Stimulated activated CD8-positive, alpha-beta memory T cell treated with anti-CD3 and anti-CD28 coated beads, Interleukin-7, amount 100 ng/mL, for 1 hour (primary cell): ENCODE measurements at places on chromosomes 12 and 14.

- DNase-seq: no peak
Measured at GRCh38 chr12:68012712-68013111, 23.5 kb downstream of the IFNG-AS1 start.

- DNase-seq: no peak
Measured at GRCh38 chr12:116027551-116027821, 250.0 kb downstream of the MED13L start.

- DNase-seq: no peak
Measured at GRCh38 chr14:23071921-23072539, 14.7 kb upstream of the CDH24 start.

GRCh38 chr12:122235741-122236140 is 9.9 kb upstream of the DIABLO start:
- no peak for DNase-seq

DNA sequence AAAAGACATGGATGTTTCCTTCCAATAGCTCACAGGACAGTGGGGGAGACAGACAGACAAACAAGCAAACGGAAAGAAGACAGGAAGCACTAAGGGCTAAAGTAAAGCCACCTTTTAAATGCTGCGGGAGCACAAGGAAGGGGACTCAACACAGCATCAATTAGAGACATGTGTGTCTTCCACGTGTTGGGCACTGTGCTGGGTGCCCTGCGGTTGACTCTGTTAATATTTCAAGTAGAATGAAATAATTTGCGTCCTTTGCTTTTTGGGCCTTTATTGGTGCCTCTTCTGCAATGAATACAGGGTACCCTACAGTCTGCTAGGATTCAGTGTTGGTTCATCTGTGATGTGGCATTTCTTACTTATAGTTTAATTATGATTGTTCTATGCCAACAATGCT is 90.9 kb upstream of the CPM start:
- DNase-seq: no peak

GRCh38 chr12:91763654-91764370 is 381.8 kb downstream of the BTG1 start:
- no peak for DNase-seq

DNA sequence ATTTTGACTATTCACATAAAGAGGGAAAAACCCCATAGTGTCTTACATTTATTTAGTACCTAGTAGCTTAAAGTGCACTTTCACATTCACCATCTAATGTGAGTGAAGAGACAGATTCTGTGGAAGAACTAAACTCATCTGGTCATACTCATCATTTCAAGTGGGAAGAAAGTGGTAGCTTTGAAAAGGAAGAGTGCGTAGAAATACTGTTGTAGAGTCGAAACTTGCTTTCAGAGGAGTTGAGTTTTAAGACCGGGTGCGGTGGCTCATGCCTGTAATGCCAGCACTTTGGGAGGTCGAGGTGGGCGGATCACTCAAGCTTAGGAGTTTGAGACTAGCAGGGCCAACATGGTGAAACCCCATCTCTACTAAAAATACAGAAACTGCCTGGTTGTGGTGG is 222.2 kb downstream of the ERC1 start:
- no peak for DNase-seq

GRCh38 chr12:104583301-104583700 is 126.6 kb downstream of the CHST11 start:
- no peak for DNase-seq

DNA sequence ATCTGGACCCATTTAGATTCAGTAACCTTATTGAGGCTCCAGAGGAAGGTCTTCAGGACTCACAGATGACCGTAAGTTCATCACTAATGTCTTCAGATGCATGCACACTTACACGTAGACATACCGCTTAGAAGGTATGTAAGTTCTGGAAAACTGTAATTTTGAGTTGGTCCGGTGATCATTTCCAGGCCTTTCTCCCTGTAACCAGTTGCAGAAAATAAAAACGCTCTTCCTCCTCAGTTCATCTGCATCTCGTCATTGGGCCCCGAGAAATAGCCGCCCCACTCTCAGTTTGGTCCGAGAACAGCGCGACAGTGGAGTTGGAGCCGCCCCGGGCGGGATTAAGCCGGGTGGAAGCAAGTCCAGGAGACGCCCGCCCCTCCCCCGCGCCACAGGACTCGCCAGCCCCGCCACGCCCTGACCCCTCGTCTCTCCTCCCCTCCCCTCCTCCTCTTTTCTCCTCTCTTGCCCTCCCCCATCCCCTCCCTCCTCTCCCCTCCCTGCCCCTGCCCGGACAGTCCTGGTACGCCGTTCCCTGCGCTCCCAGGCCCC is 83.7 kb downstream of the TNFAIP2 start:
- no peak for DNase-seq

DNA sequence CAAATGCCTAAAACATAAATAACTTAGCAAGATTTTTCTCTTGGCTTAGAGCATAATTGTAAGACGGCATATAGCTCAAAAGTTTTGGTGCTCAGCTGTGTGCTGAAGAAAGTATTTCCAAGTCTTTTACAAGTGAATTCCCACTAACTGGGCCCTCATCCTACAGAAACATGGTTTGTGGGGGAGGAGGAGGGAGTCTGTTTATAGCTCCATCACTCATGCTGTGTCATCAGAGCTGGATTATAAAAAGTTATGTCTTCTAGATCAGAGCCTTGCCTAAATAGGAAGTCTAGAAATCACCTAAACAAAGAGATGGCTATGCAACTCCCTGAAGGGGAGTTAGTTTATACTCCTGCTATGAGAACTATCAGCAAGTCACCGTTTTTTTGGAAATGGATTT is 65.9 kb upstream of the OTOGL start:
- no peak for DNase-seq

GRCh38 chr14:81455390-81455789 is 55.3 kb upstream of the STON2 start:
- no peak for DNase-seq

- no peak for DNase-seq
Measured at GRCh38 chr12:71665090-71665463, 976 bp downstream of the THAP2 start.

DNA sequence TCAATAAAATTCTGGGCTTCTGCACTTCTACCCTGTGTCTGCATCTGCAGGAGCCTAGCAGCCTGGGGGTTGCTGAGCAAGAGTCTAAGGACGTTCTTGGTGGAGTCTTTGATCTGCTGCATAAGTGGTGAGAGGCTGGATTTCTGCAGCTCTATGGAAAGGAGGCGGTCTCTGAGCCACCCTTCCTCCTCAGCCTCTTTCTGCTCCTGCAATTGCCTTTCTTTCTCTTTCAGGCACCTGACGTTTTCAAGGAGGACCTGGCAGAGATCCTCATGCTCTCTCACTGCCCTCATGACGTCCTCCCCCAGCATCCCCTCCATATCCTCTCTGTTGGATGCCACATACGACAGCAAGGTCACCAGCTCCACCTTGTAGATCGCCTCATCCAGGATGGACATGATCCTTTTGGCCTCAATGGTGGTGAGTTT is 13.6 kb upstream of the TPCN1 start:
- no peak for DNase-seq

- DNase-seq: no peak
Measured at GRCh38 chr14:36579001-36579555, 3.3 kb downstream of the NKX2-8 start.

GRCh38 chr12:131905081-131905629 is 10.7 kb downstream of the ULK1 start:
- DNase-seq: no peak

GRCh38 chr14:90811641-90812040 is 4.6 kb downstream of the TTC7B start:
- no peak for DNase-seq

- DNase-seq: no peak
Measured at GRCh38 chr14:70642303-70643235, 853 bp downstream of the TTC9 start.

- DNase-seq: no peak
Measured at GRCh38 chr14:56197150-56197549, 78.9 kb downstream of the PELI2 start.

GRCh38 chr12:118711185-118711584 is 270.2 kb upstream of the SRRM4 start:
- no peak for DNase-seq

DNA sequence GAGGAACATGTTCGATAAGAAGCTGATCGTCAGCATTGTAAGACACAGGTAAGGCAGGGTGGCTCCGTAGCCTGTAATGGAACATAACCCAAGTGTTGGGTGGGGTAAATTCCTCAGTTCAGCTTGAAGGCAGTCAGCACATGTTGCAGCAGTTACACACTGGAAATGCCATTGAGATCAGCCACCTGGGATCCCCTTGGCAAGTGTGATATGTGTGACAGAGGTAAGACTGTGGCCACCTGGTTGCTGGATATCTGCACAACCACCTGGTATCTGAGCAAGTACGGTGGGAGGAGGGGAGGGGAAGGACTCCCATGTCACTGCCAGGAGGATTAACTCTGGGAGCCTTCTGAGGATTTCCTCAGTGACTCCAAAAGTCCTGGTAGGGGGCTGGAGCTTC is 158.0 kb upstream of the CAND1 start:
- no peak for DNase-seq
